Glomerular endothelial cell (primary cell): ENCODE measurements at places on chromosomes 13 and 19. TPM values are rescaled to one million over a fixed set of nuclear protein-coding genes. Genes with fewer than 3 reads are reported as not detected.
A peak's percentile ranks its signal among the peaks of the same experiment; 100 is the strongest.

SIGLEC14 gene
- total RNA-seq, result 0.35 and 0.44 TPM in 2 replicates

CATSPERD gene
- total RNA-seq, result not detected in 2 replicates

TLE2 gene
- 20.8 and 32.8 TPM in 2 replicates for total RNA-seq

GRCh38 chr13:73522937-73523336, 464.1 kb downstream of the KLF5 start:
- DNase-seq, result no peak

- no peak for DNase-seq
These were observed 214.5 kb downstream of the FGF14 start for GRCh38 chr13:102187313-102187712.

DNA sequence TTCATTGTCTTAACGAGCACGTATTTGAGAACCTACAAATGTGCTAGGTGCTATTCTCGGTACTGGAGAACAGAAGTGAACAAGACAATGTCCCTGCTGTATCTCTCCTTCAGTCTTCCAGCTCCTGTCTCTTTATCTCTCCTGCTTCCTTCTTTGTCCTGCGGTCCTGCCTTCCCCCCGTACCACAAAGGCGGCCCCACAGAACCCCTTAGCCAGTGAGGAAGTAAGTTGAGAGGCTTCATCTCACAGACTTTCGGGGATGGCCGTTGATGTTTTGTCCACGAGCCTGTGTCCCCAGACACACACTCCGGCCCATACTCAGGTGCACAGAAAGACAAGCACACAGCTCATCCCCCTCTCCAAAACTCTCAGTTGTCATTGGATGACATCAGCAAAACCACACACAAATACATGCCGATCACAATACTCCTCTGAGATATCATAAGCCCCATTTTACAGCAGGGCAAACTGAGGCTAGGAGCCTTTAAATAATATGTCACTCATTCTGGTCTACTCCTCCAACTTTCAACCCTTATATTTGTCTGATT, 507 bp upstream of the SWSAP1 start:
- DNase-seq, result no peak

GRCh38 chr19:27858981-27859581, 1353.9 kb downstream of the UQCRFS1 start:
- no peak for DNase-seq

DNA sequence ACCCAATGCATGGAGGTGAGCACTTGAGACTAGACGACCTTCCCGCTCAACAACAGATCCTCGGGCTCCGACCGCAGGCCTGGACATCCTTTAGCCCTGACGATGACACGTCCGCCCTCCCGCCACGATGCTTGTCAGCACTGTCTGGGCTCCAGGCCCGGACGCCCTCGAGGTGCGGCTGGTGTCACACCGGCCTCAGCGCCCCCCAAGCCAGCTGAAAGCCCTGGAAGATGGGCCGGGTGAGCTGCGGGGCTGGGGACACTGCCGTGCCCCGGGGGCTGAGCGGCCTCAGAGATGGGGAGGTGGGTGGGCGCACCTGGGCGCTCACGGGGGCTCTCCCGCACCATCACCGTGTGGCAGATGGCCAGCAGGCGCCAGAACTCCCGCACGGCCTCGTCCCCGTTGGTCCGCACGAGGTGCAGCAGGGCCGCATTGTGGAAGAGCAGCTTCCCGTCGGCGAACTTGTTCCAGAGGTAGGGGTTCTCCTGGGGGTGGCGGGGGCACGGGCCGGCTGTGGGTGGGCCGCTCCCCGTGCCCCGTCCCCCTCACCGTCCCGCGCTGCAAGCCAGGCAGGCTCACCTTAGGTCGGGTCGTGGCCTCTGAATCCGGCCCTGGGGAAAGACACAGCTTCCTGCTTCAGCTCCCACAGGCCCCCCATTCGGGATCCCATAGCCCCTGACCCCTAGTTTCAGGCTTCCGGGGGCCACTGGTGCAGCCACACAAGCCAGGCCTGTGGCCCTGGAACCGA, 15.5 kb downstream of the ATP8B3 start:
- DNase-seq, result no peak

DNA sequence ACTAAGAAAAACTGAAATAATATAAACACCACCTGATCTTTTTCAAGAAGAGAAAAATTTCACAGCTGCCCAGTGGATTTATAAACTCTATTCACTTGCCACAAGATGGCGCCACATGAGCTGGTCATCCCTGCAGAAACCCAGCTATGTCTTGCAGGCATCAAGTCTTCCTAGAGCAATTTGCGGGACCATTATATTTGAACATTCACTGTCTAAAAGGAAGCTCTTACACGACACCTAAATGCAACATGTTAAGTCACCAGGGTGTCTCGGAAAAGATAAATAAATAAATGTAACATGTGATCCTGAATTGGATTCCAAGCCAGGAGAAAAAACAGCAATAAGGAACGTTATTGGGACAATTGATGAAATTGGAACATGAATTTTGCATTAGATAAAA, 20.3 kb upstream of the AKT2 start:
- DNase-seq, result peak; percentile 52

GRCh38 chr13:38530492-38530891, 156.4 kb upstream of the FREM2 start:
- DNase-seq, result no peak

DNA sequence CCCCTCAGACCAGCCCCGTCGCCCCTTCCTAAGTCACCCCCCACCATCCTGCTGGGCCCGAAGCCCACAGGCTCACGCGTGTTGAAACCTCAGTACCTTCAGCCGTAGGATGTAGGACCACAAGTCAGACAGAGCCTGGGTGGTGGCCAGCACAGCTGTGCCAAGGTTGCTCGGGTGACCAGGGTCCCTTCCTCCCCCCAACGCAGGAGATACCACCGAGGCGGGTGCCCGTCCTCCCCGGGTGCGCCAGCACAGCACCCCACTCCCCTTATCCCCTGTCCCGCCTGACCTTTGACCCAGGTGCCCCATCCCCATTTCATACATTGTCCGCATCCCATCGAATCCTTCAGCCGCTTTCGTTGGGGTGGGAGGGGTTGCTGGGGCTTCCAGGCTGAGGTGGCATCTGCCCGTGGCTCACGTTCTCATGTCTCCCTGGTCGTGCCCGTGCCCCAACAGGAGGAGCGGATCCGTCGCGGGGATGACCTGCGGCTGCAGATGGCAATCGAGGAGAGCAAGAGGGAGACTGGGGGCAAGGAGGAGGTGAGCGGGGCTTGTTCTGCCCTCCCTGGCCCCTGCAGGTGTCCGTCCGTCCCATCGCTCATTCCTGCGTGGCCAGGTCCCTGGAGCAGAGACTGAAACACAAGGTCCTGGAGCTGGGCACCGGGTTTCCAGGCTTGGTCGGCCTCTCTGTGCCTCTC, 14.5 kb downstream of the EPN1 start:
- DNase-seq, result no peak

DNA sequence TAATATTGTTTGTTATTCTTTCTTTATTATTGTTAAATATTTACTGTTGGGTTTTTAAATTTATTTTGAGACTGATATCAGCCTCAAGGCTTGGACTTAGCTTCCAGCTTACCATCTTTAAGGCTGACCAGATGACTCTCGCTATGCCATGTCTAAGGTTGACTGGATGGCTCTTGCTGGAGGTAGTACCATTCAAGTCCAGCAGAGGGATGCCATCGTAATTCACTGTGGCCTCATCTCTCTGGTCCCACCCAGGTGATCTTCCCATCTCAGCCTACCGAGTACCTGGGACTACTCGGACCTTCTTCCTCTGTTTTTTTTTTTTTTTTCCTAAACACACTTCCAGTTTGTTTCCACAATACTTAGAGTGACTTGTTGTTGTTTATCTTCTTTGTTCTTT, 41.7 kb upstream of the ZNF91 start:
- no peak for DNase-seq

GRCh38 chr19:46176116-46176860, 28.2 kb downstream of the IGFL2 start:
- no peak for DNase-seq

DNA sequence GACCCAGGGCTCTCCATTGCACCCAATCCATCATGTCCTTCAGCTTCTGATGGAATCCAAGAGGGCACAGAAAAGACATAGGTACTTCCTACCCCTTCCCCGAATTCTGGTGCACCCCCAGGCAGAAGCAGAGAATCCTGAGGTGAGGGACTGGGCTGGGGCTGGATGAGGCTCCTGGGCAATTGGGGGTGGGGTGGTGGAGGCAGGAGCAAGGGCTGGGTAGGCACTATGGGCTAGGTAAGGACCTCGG, 2.7 kb upstream of the KCNC3 start:
- DNase-seq, result no peak

GRCh38 chr13:84962849-84963248, 836.4 kb downstream of the SLITRK6 start:
- no peak for DNase-seq
